Mesothelial cell of epicardium (in vitro differentiated cells): ENCODE measurements at places on chromosomes 16 and 17. TPM values are rescaled to one million over a fixed set of nuclear protein-coding genes. Genes with fewer than 3 reads are reported as not detected.

DNA sequence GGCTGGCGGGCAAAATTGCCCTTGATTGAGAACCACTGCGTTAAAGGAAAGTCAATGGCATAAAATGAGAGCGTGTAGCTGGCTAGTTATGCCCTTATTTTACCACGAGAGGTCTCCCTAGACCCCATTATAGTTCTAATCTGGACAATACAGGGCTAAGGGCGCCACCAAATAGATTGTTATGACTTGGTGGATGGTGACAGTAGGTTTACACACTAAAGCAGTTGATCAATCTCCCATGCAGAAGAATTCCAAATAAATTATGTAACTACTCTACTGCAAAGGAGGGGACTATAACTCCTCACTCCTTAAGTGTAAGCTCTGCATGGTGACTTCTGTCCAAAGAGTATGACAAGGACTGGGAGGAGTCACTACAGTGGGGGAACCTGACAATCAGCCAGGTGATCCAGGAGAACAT lies 20.4 kb upstream of the YPEL2 start:
- H3K27ac ChIP-seq: no peak overlapping the region
- H3K4me1 ChIP-seq: no peaks in the 10 kb centered on the region
- no peak for DNase-seq
- H3K4me3 ChIP-seq: no peak overlapping the region

DNA sequence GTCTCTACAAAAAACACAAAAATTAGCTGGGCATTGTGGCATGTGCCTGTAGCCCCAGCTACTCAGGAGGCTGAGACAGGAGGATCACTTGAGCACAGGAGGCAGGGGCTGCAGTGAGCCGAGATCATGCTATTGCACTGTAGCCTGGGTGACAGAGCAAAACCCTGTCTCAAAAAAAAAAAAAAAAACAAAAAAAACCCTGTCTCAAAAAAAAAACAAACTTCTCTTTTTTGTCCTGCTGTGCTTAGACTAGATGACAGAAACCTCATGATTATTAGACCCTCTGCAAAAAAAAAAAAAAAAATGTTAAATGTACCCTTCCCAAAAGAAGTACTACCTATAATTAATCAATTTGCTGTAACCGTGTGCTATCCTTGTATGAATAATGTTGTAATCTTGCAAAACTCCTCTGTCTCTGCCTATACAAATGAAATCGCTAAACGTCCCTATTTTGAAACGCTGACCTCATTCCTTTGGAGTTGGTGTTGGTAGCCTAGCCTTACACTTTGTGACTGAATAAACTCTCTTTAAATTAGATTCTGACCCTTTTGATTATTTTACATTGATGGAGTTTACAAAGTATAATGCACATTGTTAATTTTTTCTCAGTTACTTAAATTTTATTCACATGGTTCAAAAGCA lies 13.6 kb upstream of the DHRS7B start:
- no peak overlapping the region for H3K4me3 ChIP-seq
- no peak overlapping the region for H3K27ac ChIP-seq
- no peaks in the 10 kb centered on the region for H3K4me1 ChIP-seq
- H3K36me3 ChIP-seq: no peaks in the 10 kb centered on the region
- peaks cover 19% of the 10 kb centered on the region for H3K27me3 ChIP-seq

DNA sequence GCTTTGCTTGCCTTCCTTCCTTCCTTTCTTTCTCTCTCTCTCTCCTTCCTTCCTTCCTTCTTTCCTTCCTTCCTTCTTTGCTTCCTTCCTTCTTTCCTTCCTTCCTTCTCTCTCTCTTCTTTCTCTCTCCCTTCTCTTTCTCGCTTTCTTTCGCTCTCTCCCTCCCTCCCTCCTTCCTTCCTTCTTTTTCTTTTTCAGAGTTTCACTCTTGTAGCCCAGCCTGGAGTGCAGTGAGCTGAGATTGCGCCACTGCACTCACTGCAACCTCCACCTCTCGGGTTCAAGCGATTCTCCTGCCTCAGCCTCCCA lies 17.9 kb downstream of the FOXJ1 start:
- no peak for DNase-seq
- H3K4me1 ChIP-seq: peaks cover 17% of the 10 kb centered on the region
- no peak overlapping the region for H3K27ac ChIP-seq
- H3K4me3 ChIP-seq: no peak overlapping the region
- H3K36me3 ChIP-seq: no peaks in the 10 kb centered on the region

DNA sequence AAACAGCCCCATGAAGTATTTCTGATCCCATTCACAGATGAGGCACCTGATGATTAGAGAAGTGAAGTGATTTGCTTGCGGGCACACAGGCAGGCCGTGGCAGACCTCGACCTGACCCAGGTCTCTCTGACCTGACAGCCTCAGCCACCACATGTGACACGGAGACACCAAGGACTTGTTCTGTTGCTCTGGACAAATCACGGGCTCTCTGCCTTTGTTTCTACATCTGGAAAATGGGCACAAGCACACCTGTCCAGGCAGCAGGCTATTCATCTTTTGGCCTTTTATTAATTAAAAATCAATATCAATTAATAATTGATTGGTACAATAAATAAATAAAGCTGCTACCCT lies 3.4 kb downstream of the MAP3K14 start:
- DNase-seq: no peak
- H3K36me3 ChIP-seq: peaks cover 3% of the 10 kb centered on the region
- peaks cover 60% of the 10 kb centered on the region for H3K4me1 ChIP-seq

- no peak overlapping the region for H3K4me3 ChIP-seq
- no peaks in the 10 kb centered on the region for H3K27me3 ChIP-seq
- H3K4me1 ChIP-seq: peaks cover 15% of the 10 kb centered on the region
- H3K27ac ChIP-seq: no peak overlapping the region
Observed at GRCh38 chr16:65480281-65481091, 358.6 kb upstream of the CDH11 start.

DNA sequence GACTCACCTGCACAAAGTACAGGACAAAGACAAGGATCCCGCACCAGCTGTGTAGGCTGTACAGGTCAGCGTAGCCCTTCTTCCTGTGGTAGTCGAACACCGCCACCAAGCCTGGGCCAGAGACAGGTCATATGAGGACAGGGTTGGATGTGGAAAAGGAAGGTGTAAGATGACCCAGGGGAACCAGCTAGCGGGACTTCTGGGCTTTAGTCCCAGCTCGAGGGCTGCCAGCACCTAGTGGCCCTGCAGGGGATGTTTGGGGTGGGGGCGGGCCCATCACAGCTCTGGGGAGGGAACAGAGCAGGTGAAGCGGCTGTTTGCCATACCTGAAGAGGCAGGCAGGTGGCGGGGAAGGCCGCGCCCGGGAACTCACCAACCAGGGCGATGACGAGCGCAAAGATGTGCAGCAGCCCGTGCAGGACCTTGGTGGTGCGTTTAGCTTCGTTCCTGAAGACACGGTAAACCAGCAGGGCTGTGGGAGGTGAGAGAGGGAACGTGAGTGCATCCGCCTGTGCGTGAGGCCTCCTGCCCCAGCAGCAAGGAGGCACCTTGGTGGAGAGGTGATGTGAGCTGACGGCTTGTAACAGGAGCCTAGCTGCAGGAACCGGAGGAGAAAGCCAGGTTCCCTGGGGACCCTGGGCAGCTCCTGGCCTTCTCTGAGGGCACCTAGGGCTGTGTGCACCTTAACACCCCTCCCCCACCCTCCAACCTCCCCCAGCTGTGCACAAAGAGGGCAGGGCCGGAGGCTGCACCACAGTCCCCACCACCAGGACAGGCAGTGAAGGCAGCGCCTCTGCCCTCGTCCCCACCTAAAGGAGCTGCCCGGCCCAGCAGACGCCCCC lies 10.2 kb downstream of the CYB561 start:
- H3K36me3 ChIP-seq: peaks cover 2% of the 10 kb centered on the region
- H3K4me1 ChIP-seq: peaks cover 12% of the 10 kb centered on the region
- no peaks in the 10 kb centered on the region for H3K27me3 ChIP-seq
- H3K4me3 ChIP-seq: no peak overlapping the region
- no peak overlapping the region for H3K27ac ChIP-seq

DNA sequence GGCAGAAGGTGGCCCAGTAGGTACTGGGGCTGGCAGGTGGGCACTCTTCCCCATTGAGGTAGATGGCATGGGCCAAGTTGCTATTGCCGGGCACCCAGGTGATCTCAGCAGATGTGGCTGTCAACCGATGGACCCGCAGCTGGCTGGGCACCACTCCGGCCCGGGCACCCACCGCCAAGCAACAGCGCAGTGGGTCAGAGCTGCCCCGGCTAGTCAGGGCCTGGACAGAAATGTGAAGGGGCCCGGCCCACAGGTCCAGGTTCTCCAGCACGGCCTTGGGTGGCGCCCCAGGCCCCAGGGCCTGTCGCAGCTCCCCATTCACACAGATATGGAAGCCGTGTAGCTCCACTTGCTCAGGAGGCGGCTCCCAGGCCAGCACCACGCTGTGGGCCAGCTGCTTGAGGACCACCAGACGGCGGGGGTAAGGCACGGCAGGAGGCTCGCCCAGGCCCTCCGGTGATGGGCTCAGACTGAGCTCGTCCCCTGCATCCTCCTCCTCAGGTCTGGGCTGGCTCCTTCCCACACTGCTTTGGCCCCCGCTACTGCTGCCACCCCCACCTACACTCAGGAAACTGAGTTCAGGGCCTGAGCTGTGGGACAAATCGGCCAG lies 16.5 kb downstream of the TSPOAP1 start:
- H3K4me3 ChIP-seq: no peak overlapping the region
- H3K36me3 ChIP-seq: peaks cover 15% of the 10 kb centered on the region
- H3K27me3 ChIP-seq: no peaks in the 10 kb centered on the region
- peak; percentile 29 for DNase-seq
- no peaks in the 10 kb centered on the region for H3K4me1 ChIP-seq

- no peak overlapping the region for H3K4me3 ChIP-seq
- H3K27ac ChIP-seq: no peak overlapping the region
- no peak for DNase-seq
- H3K27me3 ChIP-seq: no peaks in the 10 kb centered on the region
Observed at GRCh38 chr16:18841833-18842525, 40.6 kb upstream of the ARL6IP1 start.

DNA sequence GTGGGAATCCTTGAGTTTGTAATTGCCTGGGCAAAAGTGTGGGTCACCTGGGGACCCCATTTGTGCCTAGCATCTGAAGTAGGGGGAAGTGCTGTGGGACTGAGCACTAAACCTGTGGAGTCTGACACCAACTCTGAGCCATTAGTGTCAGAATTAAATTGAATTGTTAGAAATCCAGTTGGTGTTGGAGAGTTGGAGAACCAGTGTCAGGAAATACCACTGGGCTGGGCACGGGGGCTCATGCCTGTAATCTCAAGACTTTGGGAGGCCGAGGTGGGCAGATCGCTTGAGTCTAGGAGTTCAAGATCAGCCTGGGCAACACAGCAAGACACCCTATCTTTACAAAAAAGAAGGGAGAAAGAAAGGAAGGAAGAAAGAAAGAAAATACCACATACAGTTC lies 67.5 kb upstream of the BRD7 start:
- H3K36me3 ChIP-seq: no peaks in the 10 kb centered on the region
- peaks cover 7% of the 10 kb centered on the region for H3K4me1 ChIP-seq
- peaks cover 18% of the 10 kb centered on the region for H3K27me3 ChIP-seq
- H3K4me3 ChIP-seq: no peak overlapping the region
- H3K27ac ChIP-seq: no peak overlapping the region

DNA sequence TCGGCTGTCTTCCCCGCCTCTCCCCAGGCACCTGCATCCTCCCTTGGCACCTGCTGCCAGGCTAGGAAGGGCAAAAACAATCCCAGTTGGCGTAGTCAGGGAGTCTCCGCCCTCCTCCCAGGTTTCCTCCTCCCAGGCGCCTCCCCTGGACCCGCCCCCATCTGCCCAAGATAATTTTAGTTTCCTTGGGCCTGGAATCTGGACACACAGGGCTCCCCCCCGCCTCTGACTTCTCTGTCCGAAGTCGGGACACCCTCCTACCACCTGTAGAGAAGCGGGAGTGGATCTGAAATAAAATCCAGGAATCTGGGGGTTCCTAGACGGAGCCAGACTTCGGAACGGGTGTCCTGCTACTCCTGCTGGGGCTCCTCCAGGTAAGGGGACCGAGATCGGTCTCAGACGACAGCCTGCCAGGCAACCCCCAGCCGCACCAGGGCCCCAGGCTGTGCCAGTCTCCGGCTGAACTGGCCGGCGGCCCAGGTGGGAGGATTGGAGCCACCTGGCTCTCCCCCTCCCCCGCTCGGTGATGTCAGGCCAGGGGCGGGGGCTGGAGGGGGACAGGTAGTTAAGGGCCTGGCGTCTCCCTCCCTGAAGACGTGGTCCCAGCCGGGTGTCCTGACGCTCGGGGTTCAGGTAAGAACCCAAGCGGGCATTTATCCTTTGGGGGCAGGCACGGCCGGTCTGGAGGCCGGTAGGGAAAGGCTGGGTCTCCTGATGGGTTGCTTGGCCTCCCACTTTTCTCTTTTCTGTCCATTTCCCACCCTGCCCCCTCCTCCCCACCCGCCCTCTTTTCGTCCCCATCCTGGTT lies at the start of gene GRB7:
Gene GRB7, plus strand, starts transcription at position 179 of the 808 bp plus-strand sequence. CDS start 4,364 bp downstream, outside the sequence.
- H3K27ac ChIP-seq: peak within 1 kb of the TSS; percentile 96
- H3K36me3 ChIP-seq: no peaks in the 10 kb centered on the region
- peaks cover 39% of the 10 kb centered on the region for H3K4me1 ChIP-seq
- H3K4me3 ChIP-seq: peak within 1 kb of the TSS; percentile 89
- peaks cover 29% of the 10 kb centered on the region for H3K27me3 ChIP-seq

Gene CHRNE
- 1.5 to 1.9 TPM (median 1.7 TPM) in 3 replicates for total RNA-seq

- no peaks in the 10 kb centered on the region for H3K36me3 ChIP-seq
- no peak overlapping the region for H3K4me3 ChIP-seq
- no peak for DNase-seq
- peaks cover 7% of the 10 kb centered on the region for H3K4me1 ChIP-seq
Observed at GRCh38 chr16:58329135-58329534, 34.3 kb upstream of the PRSS54 start.

DNA sequence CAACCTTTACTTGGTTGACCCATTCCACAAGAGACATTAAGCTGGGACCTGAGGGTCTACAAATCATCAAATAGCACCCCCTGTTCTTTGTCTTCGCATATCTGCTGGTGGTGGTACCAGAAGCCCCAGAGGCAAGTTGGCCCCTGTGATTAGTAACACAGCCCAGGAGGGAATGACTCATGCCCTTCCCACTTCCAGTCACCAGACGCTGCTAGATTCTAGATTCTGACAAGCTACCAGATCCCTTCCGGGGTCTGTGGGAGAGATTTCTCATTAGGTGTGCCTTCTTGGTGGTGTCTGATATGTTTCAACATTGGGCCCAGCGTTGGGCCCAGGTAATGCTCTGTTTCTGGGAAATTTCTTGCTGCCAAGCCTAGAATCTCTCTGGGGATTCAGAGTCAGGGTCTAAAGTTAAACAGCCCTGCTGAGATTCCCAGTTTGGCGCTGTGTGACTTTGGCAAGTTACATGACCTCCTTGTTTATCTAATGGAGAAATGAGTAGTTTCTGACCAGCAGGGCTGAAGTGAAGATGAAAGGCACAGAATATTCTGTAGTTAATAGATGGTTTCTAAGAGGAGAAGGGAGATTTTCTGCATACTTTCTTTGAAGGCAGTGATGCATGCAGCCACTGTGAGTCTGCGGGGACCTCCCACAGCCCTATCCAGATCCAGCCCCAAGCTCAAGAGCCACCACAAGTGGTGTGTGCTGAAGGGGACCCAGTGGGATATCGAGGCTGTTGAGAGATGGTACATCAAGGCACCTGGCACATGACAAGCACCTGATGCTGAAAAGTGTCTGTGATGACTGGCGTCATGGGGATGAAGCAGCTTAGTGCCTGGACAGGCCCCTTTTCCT lies 3.9 kb downstream of the TRPV2 start:
- H3K27ac ChIP-seq: peak overlapping the region; percentile 90
- no peaks in the 10 kb centered on the region for H3K27me3 ChIP-seq
- no peaks in the 10 kb centered on the region for H3K36me3 ChIP-seq
- H3K4me1 ChIP-seq: peaks cover 24% of the 10 kb centered on the region
- H3K4me3 ChIP-seq: no peak overlapping the region
- DNase-seq: no peak

Gene TM4SF5
- not detected in 3 replicates for total RNA-seq
